ENCODE measurements at places on chromosomes 16 and 17.

GRCh38 chr17:65060631-65061254, 4.2 kb upstream of the GNA13 start:
- DNase-seq = no peak

DNA sequence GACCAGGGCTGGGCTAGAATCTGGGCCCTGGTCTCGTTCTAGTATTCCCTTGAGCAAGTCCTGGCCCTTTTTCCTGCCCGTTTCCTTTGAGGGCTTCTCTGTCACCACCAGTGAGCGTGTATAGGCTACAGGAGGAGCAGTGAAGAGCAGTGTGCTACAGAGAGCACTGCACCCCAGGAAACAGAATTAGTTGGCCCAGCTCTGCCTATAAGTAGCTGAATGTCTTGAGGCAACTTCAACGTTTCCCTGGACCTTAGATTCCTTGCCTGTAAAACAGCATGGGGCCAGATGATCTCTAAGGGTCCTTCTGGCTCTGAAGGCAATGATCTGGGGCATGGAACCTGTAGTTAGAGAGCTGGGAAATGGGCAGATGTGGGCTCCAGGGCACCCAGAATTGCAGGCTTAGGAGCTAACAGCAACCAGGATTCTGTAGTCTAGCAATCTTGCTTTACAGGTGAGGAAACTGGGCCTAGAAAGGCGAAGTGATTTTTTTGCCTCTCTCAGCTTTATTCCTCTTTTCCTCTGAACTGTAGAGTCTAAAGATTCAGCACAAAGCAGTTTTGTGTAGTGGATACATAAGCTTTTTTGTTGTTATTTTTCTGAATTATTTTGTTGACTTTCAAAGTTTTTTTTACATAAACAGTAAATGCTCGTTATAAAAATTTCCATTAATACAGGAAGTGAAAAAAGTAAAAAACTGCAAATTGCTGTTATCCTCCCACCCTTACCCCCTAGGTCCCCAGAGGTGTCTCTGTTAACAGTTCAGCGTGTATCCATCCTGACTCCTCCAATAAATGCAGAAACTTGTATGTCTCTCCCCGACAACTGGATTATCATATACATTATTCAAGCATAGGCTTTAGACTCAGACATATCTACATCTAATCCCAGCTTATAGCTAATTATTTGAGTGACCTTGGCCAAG, 1.7 kb upstream of the MYL4 start:
- no peak for DNase-seq

- DNase-seq = no peak
Observed at GRCh38 chr17:49715717-49716279, 8.0 kb upstream of the SLC35B1 start.

- DNase-seq = no peak
Observed at GRCh38 chr16:85517154-85517553, 96.0 kb upstream of the GSE1 start.

GRCh38 chr17:1232786-1233185, 37.5 kb upstream of the BHLHA9 start:
- no peak for DNase-seq

- no peak for DNase-seq
Observed at GRCh38 chr17:35377068-35377467, 3.6 kb upstream of the SLFN11 start.

DNA sequence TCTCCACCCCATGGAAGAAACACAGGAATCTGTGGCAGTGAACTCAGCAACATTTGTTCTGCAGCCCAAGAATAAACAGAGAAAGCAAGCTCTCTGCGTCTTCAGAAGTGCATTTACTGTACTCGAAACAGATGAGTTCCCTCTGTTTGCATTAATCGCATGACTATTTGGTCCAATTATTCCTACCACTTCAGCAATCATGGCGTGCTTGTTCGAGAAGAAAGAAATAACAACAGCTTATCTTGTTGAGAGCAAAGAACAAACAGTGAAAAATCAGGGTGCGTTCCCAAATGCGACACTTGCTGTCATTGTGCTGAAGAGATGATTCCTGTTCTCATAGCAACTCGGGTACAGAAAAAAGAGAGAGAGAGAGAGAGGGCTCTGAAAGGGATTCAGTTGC, 445.3 kb upstream of the MAF start:
- DNase-seq = no peak

DNA sequence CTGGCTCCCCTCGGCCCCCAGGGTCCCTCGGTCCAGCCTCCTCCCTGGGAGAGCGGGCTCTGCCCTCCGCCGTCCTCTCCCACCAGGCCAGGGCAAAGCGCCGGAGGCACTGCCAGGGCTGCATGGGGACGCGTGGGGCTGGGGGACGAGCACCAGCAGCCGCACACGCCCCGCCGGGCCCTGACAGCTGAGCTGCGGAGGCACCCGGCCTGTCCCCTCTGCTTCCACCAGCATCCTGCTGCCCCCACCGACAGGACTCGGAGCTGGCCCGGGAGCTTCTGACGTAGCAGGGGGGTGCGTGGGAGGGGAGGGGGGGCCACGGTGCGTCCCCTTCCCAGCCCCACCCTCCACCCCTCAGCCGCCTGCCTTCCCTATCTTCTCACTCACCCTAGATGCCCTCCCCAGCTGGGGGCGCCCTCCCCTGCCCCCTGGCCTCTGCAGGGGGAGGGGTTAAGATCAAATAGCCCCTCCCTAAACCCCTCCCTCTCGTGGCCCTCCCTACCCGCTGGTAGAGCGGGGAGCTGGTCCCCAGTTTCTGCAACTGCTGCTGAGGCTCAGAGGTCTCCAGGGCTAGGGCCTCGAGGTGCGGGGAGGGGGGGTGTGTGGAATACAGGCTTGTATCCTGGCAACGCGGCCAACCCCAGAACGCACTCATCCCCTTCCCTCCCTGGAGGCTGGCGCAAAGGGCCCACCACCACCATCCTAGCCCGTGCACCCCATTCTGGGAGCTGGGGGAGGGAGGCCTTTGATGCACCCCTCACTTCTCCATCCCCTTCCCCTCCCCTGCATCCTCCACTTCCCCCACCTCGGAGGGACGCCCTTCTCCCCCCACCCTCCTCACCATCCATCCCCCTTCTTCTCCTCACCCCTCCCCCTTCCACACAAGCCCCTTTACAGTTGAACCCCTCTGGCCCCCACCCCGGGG, 1.0 kb downstream of the SRCIN1 start:
- DNase-seq = no peak

- no peak for DNase-seq
Observed at GRCh38 chr17:71142333-71142732, 973.0 kb downstream of the KCNJ2 start.

DNA sequence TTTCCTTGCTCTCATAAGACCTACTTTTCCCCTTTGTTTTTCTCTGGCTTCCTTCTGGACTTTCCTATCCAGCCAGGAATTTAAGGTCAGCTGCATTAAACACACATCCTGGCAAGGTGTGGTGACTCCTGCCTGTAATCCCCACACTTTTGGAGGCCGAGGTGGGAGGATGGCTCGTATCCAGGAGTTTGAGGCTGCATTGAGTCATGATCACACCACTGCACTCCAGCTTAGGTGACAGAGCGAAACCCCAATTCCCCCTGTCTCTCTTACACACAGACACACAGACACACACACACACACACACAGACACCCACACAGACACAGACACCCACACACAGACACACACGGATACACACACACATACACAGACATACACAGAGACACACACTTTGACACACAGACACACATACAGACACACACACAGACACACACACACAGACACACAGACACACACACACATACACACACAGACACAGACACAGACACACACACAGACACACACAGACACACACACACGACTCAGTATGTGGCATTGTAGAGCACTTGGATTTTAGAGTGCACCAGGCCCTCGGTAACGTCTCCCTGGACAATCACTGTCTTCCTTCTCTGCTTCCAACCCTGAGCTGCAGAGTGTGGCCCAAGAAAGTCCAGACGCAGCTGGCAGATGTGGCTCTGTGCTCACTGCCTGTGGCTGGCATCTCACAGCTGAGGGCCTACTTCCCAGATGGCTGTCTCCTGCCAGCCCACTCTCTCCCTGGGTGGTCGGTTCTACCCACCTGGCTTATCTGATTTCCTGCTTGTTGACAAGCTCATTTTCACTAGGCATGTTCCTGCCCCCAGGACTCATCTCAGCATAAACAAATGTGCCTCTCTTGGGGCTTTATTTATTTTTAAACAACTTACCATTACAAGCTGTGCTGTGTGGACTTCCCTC, 39.0 kb downstream of the NLRP1 start:
- DNase-seq = no peak

DNA sequence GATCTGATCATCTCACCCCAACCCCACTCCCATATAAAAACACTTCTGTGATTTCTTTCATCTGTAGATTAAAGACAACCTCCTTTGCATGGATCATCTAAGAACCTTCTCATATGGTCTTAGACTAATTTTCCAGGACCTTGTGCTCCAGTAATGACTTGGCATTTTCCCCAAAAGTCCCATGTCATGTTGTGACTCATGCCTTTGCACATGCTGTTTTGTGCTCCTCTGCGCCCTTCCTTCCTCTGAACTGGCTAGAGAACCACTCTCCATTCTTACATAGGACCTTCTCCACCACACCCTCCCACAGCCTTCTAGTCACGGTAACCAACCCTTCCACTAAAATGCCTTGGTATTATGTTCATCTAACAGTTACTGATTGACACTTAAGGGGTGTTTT, 99.5 kb upstream of the AXIN2 start:
- DNase-seq = no peak

DNA sequence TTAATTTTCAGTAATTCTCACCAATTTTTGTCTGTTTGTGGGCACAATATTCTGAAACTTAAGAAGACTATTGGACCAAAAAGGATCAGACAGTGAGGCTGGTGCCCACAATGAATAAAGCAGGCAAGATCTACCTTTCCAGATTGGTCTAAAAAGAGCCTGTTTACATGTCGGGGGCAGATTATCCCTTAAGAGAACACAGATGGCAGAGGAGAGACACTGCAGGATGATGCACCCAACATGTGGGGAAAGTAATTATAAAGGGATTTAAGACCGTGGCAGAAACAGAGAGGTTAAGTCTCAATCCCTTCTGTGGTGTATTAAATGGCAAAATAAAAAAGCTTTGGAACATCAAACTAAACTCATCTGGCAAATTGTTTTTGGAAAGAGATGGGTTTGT, 331.8 kb upstream of the CDH11 start:
- no peak for DNase-seq
